AML-193 (cell line): ENCODE measurements at places on chromosomes 16 and 17.

- no peak for DNase-seq
These were observed 244.4 kb downstream of the HS3ST3B1 start for GRCh38 chr17:14545156-14545906.

DNA sequence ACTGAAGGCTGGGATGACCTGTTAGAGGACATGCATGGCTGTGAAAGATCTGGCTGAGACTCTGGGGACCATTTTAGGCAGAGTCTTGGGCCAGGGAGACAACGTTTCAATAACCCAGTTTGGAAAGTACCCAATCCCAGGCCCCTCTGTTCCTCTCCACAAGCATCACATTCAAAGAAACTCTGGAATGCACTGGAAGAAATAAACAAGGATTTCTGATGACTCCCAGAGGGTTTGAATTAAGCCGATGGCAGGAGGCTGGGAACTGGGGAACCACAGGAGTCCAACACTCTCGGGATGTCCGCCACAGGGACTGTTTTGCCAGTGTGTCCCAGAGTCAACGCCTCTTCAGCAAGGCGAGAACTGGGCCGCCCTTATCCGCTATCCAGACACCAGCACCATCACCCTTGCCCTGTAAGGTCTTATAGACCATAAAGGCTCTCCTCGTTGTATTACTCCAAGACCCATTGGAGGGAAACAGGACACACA is 3.3 kb downstream of the PMP22 start:
- DNase-seq, result no peak

DNA sequence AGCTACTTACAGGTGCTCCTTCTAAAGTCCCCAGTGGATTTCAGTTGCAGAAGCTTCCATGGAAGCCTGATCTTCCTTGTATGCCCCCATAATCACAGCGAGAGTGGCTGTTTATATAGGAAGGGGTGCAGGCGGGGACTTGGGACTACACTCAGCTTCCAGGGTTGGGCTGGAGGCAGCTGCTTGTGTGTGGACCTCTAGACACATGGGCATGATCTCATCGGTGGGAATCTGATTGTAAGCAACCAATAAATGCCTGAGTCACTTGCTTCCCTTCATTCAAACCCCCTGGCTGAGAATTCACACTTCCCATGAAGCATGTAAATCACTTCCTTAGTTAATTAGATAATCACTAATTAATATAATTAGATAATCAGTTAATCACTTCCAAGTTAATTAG is 1.0 kb upstream of the KRT20 start:
- no peak for DNase-seq

GRCh38 chr16:31472709-31473203 is 804 bp downstream of the TGFB1I1 start:
- no peak for DNase-seq

GRCh38 chr17:31877341-31877740 is 18.3 kb upstream of the COPRS start:
- no peak for DNase-seq

DNA sequence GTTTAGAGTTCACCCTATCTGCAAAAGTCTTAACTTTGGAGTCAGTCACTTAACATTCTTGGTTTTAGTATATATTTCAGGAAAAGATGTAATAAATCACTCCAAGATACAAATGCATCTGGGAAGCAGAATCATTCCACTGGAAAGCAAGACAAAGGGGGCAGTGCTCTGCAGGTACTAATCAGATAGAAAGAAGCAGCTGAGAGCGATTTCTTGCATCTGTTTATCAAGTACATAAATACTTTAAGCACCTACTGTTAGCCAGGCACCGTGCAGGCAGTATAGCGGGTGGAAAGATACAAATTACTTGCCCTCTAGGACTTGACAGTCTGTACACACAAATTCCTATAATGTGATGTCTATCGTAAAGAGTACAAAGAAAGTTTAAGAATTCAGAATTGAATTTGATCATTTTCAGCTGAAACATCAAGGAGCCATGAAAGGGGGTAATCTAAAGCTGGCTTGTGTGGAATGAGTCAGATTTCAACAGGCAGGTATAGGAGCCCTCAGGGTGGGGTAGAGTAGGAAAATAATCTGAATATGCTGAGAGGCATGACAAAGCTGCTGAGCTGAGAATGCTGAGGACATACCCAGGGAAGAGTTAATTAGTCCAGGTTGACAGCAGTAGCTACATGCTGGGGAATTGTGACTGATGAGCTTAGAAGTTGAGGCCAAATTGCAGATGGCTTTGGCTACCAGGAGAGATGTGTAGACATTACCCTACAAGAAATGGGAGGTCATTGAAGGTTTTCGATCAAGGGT is 110.2 kb downstream of the CA10 start:
- no peak for DNase-seq

- DNase-seq, result peak; percentile 18
These were observed 5.2 kb upstream of the NUBP1 start for GRCh38 chr16:10738231-10739077.

GRCh38 chr17:16304830-16305229 is 48.4 kb downstream of the CENPV start:
- DNase-seq, result peak; percentile 2

GRCh38 chr16:48129926-48130325 is 25.9 kb downstream of the ABCC12 start:
- DNase-seq, result no peak

DNA sequence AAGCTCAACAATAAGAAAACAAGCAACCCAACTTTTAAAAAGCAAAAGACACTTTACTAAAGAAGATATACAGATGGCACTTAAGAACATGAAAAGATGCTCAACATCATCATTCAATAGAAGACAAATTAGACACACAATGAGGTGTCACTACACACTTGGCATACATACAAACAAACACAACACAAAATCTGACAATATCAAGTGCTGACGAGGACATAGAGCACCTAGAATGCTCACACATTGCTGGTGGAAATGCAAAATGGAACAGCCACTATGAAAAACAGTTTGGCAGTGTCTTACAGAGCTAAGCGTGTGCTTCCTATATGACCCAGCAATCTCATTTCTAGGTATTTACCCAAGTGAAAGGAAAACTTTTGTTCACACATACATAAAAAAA is 18.9 kb downstream of the RPRML start:
- no peak for DNase-seq

DNA sequence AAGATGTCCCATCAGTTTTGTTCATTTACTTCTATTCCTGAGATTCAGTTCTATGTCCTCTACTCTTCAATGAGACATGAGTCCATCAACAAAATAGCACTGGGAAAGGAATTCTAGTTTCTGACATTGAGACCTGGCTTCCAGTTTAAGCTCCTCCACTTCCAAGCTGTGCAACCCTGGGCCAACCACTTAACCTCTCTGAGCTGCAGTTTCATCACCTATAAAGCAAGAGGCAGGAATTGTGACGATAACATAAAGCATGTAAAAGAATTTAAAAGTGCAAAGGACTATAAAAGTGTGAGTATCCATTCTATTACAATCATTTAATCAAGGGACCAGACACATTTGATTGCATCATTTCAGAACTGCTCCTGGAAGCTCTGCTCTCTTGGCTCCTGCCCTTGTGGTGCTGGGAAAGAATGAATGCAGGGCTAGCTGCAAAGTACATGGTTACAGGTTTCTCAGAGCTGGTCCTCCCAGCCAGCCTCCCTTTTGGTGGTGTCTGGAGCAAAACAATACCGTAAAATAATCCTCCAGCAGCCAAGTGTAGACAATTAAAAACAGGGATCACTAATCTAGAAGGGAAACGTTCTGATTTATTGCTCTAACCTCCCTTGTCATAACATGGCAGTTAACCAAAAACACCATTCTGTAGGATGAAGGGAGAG is 113.9 kb downstream of the VPS53 start:
- DNase-seq, result no peak

- no peak for DNase-seq
These were observed 95.4 kb downstream of the CLEC16A start for GRCh38 chr16:11039726-11040125.

- no peak for DNase-seq
These were observed 87.5 kb upstream of the GPRC5B start for GRCh38 chr16:19972111-19972510.

- peak; percentile 30 for DNase-seq
These were observed 1.2 kb downstream of the ARHGAP17 start for GRCh38 chr16:25013751-25014499.

- DNase-seq, result no peak
These were observed 550.4 kb downstream of the TOX3 start for GRCh38 chr16:51996516-51996915.

DNA sequence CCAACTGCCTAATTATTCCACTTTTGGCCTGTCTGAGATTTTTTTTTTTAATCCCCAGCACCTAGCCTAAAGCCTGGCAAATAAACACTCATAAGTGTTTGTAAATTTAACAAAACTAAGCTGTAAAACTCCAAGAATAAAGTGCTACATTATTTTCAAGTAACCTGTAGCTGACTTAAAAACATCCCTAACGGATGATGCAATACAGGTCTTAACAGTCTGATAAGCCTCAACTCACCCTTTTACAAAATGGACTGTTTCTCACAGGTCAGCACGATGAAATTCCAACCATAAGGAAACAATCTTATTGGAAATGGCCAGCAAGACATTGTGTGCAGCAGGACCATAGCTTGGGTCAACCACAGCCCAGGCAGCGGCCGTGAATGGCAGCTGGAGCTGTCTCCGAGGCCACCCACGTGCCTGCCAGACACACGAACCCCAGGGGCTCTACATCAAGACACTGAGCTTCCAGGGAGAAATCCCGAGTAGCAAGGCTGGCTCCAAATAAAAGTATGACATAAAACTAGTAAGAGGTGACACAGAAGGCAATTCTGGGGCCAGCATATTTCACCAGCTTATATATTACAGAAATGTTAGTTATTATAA is 58.9 kb downstream of the NDEL1 start:
- DNase-seq, result no peak

DNA sequence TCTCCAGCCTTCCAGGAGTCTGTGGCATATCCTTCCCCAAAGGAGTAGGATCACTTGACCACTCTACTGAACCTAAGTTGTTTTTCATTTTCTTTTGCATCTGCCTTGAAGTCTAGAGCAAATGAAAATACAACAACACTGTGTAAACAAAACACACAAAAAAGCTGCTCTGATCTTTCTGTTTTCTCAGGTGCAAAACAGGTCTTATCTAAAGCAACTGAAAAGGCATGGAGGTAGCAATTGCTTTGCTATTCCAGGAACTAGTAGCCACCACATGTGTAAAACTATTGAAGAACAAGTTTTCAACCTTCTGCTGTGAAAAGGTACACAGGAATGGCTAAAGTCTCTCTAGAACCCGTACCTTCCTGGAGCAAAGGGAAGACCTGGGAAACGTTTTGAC is 127.1 kb downstream of the PITPNC1 start:
- DNase-seq, result no peak

- no peak for DNase-seq
These were observed 9.8 kb upstream of the MED11 start for GRCh38 chr17:4721203-4722135.

DNA sequence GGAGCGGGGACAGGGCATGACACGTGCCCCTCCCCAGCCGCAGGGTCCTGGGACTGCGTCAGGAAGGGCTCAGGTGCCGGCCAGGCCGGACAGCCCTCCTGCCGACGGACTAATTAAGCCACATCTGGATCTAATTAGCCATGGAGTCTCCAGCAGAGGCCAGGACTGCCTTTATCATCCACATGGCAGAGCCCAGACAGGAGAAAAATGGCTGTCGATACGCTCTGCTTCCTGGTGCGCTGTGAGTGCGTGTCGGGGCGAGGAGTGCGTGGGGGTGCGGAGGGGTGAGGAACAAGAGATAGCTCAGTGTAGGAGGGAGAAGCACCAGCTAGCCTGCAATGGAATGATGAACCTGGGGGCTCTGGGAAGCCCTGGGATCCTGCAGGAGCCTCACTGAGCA is 218.8 kb downstream of the IRF8 start:
- DNase-seq, result no peak

DNA sequence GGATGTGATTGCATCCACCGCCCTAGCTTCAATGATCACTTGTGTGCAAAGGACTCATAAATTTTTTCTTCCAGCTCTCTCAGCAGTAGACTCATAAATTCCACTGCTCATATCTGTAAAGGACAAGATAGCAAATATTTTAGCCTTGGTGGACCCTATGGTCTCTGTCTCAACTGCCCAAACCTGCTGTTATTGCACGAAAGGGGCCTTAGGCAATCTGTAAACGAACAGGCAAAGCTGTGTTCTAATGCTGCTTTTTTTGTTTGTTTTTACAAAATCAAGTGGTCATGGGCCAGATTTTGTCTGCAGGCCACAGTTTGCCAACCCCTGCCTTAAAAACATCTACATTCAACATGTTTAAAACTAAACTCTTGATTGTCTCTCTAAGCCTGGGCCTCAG is 34.1 kb downstream of the FAM20A start:
- DNase-seq, result no peak

DNA sequence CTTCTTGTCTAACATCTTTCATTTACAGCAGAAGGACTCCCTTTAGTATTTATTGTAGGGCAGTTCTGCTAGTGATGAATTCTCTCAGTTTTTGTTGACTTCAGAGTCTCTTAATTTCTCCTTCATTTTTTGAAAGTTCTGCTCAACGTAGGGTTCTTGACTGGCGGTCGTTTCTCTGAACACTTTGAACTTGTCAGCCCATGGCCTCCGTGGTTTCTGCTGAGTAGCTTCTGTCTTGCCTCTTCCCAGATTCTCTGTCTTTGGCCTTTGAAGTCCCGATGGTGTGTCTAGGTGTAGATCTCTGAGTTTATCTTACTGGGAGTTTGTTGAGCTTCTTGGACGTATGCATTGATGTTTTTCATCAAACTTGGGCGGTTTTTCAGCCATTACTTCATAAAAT is 13.4 kb downstream of the GAA start:
- DNase-seq, result no peak

- no peak for DNase-seq
These were observed 57.3 kb downstream of the COG7 start for GRCh38 chr16:23395732-23396131.

DNA sequence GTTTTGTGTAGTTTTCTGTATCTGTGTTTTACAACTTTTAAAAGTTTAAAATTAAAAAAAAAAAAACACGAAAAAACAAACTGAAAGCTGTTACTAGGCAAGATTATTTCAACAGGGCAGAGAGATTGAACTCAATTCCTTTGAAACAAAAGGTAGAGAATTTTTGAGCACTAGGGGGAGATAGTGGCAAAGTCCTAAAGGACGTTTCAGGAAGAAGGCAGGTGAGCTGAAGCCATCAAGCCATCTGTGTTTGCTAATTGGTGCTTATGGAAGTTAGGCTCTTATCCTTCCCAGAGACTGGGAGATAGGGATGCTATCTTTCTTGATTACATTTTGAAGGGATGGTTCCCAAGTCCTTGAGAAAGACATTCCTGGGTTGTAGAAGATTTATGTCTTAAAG is 70.6 kb upstream of the CLEC3A start:
- peak; percentile 17 for DNase-seq
